ENCODE measurements at places on chromosomes 6 and 20.

GRCh38 chr6:112503091-112503596 is 156.0 kb downstream of the RFPL4B start:
- DNase-seq: no peak

- DNase-seq: no peak
These were observed 16.8 kb upstream of the SIRPB1 start for GRCh38 chr20:1636621-1637020.

- DNase-seq: no peak
These were observed 44.1 kb upstream of the FAM8A1 start for GRCh38 chr6:17556014-17556413.

- no peak for DNase-seq
These were observed 57.0 kb downstream of the SMPDL3A start for GRCh38 chr6:122845916-122846612.

DNA sequence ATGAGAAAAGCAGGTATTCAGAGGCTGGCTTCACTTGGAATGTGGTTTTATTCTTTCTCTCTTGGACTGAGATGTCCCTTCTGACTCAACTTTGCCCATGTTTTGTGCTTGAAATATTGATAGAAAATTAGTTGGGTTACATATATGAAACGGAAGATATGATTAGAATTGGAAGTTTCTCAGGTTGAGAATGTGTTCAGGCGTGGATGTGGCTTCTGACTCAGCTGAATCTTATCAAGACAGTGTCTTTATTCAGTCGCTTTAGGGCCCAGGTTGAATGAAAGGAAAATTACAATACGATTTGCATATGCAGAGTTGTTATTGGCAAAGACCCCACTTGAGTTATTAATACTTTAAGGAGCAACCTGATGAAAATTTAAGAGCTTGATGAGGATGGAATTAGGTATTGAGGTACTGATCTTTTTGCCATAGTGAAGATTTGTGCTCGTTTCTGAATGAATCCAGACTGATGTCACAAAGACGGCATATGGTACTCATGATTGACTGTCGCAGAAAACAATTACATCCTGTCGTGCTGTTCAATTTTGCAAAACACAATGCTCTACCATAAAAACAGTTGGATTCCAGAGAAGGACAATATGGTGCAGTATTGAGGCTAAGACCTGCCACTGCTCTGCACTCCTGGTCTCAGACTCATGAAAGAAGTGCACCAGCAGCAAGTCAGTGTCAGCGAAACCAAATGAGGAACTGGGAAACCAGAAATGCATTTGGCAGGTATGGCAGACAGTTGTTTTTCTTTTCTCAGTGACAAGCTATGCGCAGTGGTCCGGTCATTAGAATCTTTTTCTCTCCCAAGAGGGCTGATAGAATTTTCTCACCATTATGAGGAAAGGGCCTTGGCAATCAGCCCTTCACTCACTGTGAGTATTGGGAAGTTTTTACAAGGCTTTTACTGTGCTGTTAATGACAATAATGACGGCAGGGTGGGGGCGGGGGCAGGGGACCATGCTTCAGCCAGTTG is 158.3 kb downstream of the DOK5 start:
- no peak for DNase-seq

- no peak for DNase-seq
These were observed 44.7 kb upstream of the MDGA1 start for GRCh38 chr6:37742401-37742760.
